ENCODE measurements at places on chromosomes 16 and 17. TPM values are rescaled to one million over a fixed set of nuclear protein-coding genes. Genes with fewer than 3 reads are reported as not detected.

The PERCC1 gene
- total RNA-seq = 0.31 TPM

The CTF1 gene
- total RNA-seq = 0.21 TPM

The HOXB3 gene
- total RNA-seq = 2.0 TPM

The FOXO3B gene
- 2.2 TPM for total RNA-seq

The PRSS21 gene
- 4.1 TPM for total RNA-seq

The KAT8 gene
- total RNA-seq = 64.5 TPM

The ZNF385C gene
- total RNA-seq = 0.36 TPM

The SPIRE2 gene
- 0.26 TPM for total RNA-seq

Measured in activated naive CD4-positive, alpha-beta T cell treated with anti-CD3 and anti-CD28 coated beads for 36 hours (primary cell).